ENCODE measurements at places on chromosomes 6 and 20.

GRCh38 chr6:246352-246751, 45.9 kb upstream of the DUSP22 start:
- DNase-seq = no peak

DNA sequence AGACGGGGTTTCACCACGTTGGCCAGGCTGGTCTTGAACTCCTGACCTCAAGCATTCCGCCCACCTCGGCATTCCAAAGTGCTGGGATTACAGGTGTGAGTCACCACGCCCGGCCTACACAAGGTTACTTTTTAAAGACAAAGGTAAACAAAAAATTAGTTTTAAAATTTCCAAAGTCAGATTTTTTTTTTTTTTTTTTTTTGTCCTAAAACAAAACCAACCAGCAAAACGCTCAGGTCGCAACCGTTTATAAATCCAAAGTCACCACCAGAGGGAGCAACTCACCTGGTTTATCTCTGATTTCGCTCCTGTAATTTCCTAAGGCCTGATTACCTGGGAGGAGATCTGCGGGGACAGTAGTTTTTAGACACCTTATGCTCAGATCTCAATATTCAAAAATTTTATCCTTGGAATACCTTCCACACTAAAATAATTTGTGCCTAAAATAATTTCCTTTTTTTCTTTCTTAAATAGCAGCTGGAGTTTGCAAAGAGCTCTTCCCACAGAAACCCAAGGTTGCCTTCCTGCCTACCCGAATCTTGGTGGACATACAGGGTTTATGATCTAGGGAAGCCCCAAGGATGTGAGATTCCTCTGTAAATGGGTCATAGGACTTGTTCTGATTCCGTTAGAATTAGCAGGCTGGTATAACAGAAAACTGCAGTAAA, 19.8 kb upstream of the TREM1 start:
- DNase-seq = peak; percentile 46

DNA sequence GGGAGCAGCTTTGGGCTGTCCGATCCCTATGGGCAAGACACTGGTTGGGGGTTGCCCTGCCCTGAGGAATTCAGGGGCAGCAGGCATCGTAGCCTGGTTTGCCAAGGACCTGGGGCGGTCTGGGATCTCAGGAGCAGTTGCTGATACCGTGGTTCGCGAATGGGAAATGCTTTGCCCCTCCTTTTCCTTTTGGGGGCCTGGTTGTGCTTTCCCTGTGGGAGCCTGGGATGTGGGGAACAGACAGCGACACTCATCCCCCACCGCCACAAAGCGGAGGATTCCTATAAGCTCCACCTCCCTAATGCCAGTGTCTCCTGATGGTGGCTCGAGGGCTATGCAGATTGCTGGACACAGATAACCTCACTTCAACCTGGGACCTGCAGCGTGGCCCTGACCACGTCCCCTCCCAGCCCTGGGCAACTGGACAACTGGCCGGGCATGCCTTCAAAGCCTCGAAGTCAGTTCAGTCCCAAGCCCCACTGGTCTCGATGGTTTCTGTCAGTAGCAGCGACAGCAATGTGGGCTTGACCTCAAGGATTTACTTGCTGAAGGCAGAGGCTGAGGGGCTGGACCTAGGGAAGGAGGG, 3.3 kb downstream of the CEBPB start:
- no peak for DNase-seq

GRCh38 chr20:2663364-2663886, 591 bp downstream of the IDH3B start:
- no peak for DNase-seq
